B cell (primary cell): ENCODE measurements at places on chromosomes 7 and 10. TPM values are rescaled to one million over a fixed set of nuclear protein-coding genes. Genes with fewer than 3 reads are reported as not detected.

- no peak overlapping the region for H3K27ac ChIP-seq
- no peak overlapping the region for H3K4me3 ChIP-seq
- no peak for DNase-seq
- H3K27me3 ChIP-seq: no peaks in the 10 kb centered on the region
- H3K4me1 ChIP-seq: no peaks in the 10 kb centered on the region
Measured at GRCh38 chr7:32102432-32102873, 32.2 kb upstream of the PDE1C start.

- DNase-seq: no peak
- no peaks in the 10 kb centered on the region for H3K36me3 ChIP-seq
- H3K27ac ChIP-seq: no peak overlapping the region
- H3K4me1 ChIP-seq: no peaks in the 10 kb centered on the region
Measured at GRCh38 chr7:80151274-80151665, 16.6 kb downstream of the GNAI1 start.

DNA sequence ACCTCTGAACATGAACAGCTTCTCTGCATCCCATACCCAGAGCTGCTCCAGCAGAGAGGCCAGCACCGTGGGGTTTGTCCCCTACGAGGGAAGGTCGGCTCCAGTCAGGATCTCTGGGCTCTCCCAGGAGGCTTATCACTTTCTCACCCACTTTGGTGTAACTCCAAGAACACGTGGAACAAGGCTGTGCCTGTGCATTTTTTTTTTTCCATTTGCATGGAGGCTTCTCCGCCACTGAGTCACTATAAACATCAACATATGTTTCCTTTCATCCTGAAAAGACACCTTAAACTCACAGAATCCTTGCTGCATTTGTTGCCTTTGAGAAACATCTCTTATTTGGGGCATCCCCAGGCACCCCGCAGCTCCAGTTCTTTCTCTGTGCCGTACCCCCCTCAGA, 29.4 kb upstream of the ECHDC3 start:
- DNase-seq: no peak
- no peak overlapping the region for H3K27ac ChIP-seq

- DNase-seq: no peak
- H3K4me3 ChIP-seq: no peak overlapping the region
- no peaks in the 10 kb centered on the region for H3K36me3 ChIP-seq
- H3K4me1 ChIP-seq: no peaks in the 10 kb centered on the region
- no peaks in the 10 kb centered on the region for H3K27me3 ChIP-seq
Measured at GRCh38 chr7:11742496-11742895, 89.5 kb downstream of the THSD7A start.

GRCh38 chr10:61964949-61965702, 63.6 kb downstream of the ARID5B start:
- H3K4me3 ChIP-seq: no peak overlapping the region
- no peak for DNase-seq
- peaks cover 45% of the 10 kb centered on the region for H3K36me3 ChIP-seq

DNA sequence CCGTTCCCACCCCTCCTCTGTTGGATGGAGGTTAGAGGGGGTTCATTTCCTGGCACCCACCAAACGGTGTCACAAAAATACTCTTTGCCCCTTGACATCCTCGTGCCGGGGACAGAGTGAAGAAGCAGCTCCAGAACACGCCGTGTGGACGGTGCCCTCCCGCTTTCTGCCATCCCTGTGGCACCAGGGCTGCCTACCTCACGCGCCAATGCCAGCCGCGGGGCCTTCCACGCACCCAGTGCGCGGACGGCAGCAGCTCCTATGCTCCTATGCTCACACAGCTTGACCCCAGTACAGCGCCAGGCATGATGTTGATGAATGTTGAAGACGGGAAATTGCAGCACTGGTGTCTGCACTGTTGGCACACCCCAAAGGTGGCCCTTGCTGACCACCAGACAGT, 507.2 kb upstream of the FOXK1 start:
- no peaks in the 10 kb centered on the region for H3K4me1 ChIP-seq
- no peaks in the 10 kb centered on the region for H3K36me3 ChIP-seq
- H3K27me3 ChIP-seq: no peaks in the 10 kb centered on the region
- H3K27ac ChIP-seq: no peak overlapping the region

DNA sequence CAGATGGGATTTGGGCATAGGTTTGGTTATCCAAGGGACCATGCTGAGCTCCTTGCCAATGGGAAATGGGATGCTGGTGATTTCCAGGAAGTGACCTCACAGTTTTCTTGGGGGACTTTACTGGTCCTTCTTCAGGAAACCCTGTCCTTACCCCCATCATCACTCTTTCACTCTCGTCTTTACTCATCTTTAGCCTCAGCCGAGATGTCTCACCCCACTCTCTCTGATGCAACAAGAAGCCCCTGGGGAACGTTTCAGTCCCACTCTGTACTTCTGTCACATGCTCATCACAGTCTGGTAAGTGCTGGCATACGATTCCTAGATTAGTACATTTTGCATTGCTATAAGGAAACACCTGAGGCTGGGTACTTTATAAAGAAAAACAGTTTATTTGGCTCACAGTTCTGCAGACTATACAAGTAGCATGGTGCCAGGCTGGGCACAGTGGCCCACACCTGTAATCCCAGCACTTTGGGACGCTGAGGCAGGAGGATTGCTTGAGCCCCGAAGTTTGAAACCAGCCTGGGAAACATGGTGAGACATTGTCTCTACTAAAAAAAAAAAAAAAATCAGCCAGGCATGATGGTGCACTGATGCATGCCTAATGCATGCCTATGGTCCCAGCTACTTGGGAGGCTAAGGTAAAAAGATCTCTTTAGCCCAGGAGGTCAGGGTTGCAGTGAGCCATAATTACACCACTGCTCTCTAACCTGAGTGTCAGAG, 63.5 kb upstream of the VKORC1L1 start:
- no peaks in the 10 kb centered on the region for H3K27me3 ChIP-seq
- peak; percentile 8 for DNase-seq
- no peak overlapping the region for H3K4me3 ChIP-seq
- H3K36me3 ChIP-seq: no peaks in the 10 kb centered on the region
- H3K27ac ChIP-seq: no peak overlapping the region

GRCh38 chr7:117273814-117274225, 49.0 kb downstream of the WNT2 start:
- H3K27ac ChIP-seq: no peak overlapping the region
- H3K27me3 ChIP-seq: no peaks in the 10 kb centered on the region
- no peak for DNase-seq
- no peak overlapping the region for H3K4me3 ChIP-seq
- H3K4me1 ChIP-seq: no peaks in the 10 kb centered on the region

SYT15 gene
- 0.94 and 1.1 TPM in 2 replicates for total RNA-seq

SPDYE11 gene
- not detected in 2 replicates for total RNA-seq

ARL3 gene
- 5.5 and 6.3 TPM in 2 replicates for total RNA-seq
